ENCODE measurements at places on chromosomes 2 and 18.

- no peak for DNase-seq
These were observed 176.5 kb upstream of the CTAGE1 start for GRCh38 chr18:22594155-22594690.

DNA sequence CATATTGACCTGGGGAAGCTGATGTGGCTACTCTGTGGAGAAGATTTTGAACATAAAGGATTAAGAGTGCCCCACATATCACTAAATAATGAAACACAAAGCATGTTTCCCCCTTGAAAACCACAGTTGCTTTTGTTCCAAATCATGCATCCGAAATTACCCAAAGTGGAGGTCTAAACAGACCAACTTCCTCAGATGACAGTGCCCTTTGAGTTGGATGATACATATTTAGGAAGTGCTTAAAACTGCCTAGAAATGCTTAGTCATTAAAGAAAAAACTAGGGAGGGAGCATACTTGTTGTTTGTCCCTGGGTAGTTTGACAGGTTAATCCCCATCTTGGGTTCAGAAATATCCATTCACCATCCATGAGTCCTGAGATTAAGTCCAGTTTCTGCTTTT is 1070.3 kb downstream of the SUCLG1 start:
- no peak for DNase-seq

- no peak for DNase-seq
These were observed 36.4 kb downstream of the WDSUB1 start for GRCh38 chr2:159249990-159250715.

DNA sequence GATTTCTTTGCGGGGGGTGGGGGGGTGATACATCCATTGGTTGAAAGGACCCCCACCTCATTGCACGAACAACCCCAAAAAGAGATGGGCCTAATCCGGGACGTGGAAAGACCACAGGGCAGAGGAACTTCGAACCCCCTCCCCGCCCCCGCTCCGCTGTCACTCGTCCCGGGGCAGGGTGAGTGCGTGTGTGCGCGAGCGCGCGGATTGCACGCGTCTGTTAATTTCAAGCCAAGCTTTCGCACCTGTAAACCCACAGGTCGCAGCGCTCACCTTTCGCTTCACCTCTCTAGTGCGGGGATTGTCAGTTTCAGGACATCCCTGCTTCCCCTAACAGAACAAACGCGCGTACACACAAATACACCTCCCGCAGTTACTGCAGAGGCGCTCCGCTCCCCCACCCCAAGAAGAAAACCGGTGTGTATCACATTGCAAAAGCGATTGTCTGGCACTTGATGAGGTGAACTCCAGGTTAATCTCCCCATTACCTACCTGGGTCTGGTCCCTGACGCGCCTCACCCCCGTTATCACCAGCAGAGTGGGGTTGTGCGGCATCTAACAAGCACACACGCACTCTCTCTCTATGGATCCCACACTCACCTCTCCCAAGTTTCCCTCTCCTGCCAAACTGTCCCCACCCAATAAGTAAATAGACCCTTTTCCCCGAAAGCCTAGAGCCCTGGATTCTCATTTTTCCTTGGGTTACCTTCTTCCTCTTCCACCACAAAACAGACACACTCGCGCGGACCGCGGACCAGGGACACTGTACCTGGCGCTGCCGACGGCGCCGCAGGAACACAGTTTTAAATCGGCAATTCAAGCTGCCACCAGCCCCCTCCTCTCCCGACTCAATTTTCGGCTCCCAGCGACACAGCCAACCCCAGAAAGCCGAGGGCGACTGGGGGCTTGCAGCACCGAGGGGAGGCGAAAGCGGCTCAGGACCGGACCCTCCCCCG is 1.0 kb downstream of the CYP26B1 start:
- no peak for DNase-seq

GRCh38 chr18:59268127-59268720 is 5.0 kb downstream of the RAX start:
- DNase-seq: no peak

- no peak for DNase-seq
These were observed 81.8 kb upstream of the HPCAL1 start for GRCh38 chr2:10220902-10221391.

DNA sequence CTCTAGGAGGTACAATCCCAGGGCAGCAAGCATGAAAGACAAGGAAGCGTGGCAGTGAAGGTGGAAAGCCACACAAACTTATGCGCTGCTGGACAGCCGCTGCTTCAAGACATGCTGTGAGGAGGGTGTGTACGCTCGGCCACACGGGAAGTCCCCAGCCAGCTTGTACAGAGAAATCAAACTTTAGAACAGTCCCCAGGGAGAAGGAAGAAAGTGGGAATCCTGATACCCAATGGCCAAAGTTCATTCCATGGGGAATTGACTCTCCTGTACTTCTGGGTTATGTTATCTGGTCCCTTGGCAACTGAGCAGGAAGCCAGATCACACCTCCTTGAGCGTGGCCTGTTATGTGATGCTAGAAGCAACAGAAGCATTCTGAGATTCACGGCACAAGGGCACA is 86.1 kb upstream of the BOD1L2 start:
- no peak for DNase-seq

DNA sequence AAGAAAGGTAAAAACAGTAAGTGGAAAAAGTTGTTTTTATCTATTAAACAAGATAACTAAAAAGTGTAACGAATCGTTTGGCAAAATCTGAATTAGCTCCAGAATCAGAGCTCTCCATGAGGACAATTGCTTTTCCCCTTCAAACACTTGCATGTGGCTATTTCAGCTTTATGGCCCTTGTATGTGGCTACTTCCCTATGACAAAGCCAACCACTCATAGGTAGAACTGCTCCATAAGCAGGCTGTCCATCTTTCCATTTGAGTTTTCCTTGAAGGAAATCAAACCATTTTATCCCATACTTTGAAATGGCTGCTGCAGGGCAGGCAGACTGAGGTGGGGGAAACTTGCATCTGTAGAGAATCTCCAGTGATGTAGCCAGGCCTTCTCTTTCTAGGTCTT is 445.5 kb upstream of the ID2 start:
- no peak for DNase-seq

GRCh38 chr2:169965495-169965894 is 138.2 kb downstream of the UBR3 start:
- no peak for DNase-seq
